ENCODE measurements at places on chromosomes 2 and 18.

DNA sequence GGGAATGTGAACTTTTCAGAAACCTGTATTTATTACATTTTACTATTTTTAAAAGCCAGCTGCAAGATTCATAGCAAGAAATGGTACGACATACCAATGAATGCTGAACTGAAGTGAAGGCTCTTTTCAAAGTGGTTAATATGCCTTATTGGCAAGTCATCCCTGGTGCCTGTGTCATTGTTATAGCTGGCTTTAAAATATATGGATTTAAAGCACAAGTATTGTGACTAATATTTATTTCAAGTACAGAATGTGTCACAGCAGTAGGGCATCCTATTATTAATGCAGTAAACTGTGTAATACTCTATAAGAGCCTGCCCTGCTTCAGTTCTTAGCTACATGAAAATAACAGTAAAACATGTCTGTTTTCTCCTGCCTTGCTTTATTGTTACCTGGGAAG lies 10.8 kb downstream of the TSHZ1 start:
- no peak for DNase-seq

DNA sequence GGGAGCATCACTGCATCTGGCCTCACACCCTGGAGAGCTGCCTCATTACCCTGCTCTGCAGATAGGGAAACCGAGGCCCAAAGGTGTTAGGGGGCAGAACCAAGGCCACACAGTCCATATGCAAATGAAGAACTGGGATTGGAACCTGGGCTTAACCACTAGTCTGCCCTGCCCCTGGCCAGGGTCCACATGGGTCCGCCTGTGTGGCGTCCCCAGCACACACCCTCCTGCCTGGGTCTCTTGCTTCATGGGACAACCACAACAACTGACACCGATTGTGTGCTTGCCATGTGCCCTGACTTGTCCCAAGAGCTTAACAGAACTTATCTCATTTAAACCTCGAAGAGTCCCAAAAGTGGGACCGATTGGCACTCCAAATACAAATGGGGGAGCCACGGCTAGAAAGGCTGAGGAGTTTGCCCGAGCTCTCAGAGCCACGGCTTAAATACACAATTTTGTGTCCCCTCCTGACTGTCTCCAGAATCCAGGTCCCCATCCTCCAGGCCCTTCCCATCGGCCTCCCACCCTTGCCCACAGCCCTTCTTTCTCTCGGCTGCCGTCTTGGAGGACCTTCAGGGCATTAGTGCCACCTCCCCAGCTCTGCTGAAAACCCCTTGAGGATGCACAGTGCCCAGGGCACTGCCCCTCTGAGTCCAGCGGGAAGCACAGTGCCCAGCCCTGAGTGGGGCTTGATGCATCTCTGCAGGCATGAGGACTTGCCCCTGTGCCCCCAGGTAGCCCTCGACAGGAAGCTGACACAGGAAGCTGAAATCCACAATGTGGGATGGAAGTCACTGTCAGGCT lies 5.8 kb upstream of the DUSP2 start:
- no peak for DNase-seq

DNA sequence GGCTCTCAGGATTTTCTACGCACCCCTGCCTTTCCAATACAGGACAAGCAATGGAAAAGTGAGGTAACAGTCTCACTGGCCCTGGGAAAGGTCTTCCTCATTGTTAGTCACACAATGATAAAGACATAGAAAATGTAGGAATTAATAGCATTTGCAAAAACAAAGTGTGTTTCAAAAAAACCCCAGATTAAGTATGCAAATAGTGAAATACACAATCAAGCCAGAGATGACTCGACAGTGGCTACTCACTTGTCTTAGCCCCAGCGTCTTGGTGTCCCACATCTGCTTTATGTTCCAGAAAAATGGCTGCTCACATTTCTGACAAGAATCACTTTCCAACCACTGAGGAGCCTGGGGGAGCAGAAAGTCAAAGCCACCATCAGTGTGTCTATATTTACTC lies 47.0 kb upstream of the AP1S3 start:
- DNase-seq = peak; percentile 73

DNA sequence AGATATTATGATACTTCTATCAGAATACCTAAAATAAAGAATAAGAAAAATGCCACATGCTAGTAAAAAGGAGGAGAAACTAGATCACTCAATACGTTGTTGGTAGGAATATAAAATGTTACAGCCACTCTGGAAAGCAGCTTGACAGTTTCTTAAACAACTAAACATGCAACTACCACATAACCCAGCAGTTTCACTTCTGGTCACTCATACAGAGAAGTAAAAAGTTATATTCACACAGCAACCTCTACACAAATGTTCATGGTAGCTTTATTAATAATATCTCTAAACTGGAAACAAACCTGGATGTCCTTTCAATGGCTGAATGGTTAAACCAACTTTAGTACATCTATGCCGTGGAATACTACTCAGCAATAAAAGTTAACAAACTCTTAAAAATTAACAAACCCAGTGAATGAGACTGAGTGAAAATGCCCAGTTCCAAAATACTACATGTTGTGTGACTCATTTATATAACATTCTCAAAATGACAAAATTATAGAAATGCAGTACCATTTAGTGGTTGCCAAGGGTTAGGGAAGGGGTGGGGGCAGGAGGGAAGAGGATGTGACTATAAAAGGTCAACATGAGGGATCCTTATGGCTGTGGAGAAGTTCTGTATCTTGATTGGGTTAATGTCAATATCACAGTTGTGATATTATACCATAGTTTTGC lies 124.1 kb downstream of the MMADHC start:
- peak; percentile 28 for DNase-seq

DNA sequence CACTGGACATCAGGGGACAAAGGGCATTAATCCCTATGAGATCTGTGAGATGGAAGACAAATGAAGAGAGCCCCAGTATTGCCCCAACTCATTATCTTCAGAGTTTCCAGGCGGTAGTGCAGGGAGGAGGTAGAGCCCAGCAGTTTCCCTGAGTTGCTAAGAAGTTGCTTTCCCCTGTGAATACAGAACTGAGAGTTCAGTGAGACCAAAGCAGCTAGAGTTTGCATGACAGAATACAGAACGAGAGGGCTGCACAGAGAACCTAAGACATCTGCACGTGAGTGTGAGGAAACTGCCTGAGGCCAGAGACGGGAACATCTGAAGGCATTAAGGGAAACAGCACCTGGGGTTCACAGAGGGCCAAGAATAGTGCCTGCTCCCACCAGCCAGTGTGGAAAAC lies 18.1 kb upstream of the PGAP1 start:
- DNase-seq = no peak
